ENCODE measurements at places on chromosomes 3 and 15.
A peak's percentile ranks its signal among the peaks of the same experiment; 100 is the strongest.

DNA sequence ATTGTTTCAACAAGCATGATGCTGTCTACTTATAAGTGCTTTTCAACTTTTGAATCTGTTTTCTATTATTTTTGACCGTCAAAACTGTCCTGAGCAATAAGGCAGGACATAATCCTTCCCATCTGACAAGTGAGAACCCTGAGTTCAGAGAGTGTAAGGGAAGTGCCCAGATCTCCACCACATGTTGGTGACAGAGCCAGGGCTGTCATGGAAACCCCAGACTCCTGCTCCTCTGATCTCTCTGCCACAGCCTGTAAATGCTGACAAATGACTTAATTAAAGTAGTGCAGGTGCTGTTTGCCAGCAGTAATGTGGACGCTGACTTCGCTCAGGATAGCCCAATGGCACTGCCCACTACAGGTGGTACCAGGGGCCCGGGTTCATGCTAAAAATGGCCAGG, 40.3 kb downstream of the SPSB4 start:
- no peak for DNase-seq

GRCh38 chr15:90394748-90395442, 6.9 kb downstream of the IQGAP1 start:
- no peak for DNase-seq

GRCh38 chr15:86061581-86061980, 18.1 kb upstream of the AGBL1 start:
- no peak for DNase-seq

- DNase-seq: no peak
Observed at GRCh38 chr3:143535994-143536784, 312.1 kb downstream of the SLC9A9 start.

GRCh38 chr3:90062016-90062415, 954.6 kb downstream of the EPHA3 start:
- no peak for DNase-seq

GRCh38 chr3:46958467-46959160, 17.9 kb downstream of the CCDC12 start:
- DNase-seq: no peak

GRCh38 chr3:88105325-88105724, 44.4 kb upstream of the C3orf38 start:
- DNase-seq: peak; percentile 72

All from EH (cell line).